Activated naive CD8-positive, alpha-beta T cell treated with anti-CD3 and anti-CD28 coated beads, Interleukin-2, amount 50 U/mL, for 16 hours (primary cell): ENCODE measurements at places on chromosomes 2 and 18.

- no peak for DNase-seq
These were observed 247.8 kb downstream of the TXNL1 start for GRCh38 chr18:56390626-56391025.

DNA sequence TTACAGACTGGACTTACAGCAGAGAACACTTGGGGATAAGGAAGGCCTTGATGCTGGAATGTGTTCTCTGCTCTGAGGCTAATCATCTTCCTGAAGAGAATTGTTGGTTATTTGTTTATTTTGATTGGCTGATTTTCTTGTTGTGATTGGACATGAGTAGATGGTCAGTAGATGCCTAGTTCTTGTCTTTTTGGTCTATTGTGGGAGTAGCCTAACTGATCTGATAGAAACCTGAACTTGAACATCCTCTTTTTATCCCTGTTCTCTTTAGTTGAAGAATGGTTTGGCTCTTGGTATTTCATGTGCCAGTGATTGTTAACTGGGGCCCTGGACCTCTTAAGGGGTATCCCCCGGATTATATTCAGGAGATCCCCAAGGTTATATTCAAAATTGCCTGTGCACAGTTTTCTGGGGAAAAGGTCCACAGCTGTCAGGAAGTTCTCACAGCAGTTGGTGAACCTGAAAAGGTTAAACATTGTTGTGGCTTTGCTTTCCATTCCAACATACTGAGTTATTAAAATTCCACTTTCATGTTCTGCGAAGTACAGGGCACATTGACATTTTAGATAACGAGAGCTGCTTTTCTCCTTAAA lies 13.6 kb downstream of the TWSG1 start:
- DNase-seq = no peak

- no peak for DNase-seq
These were observed 21.3 kb downstream of the CENPO start for GRCh38 chr2:24814516-24814915.

DNA sequence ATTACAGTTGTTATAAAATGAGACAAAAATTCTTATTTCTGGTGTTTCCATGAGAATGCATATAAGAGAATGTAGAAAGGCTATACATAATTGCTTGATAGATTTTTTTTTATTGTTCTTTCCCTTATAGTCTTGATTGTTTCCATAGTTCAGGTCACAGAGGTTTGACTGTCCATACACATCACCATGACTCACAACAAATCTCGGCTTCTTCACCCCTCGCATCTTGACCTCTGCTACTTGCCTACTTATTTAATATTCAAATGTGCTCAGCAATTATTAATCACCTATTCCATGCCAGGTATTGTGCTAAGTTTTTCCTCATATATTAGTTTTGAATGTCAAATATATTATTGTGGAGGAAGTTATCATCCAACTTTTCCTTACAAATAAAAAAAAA lies 789.6 kb downstream of the RNF144A start:
- DNase-seq = no peak

GRCh38 chr2:27779417-27780055 lies 8.0 kb downstream of the MRPL33 start:
- no peak for DNase-seq
